ENCODE measurements at places on chromosomes 4 and X. TPM values are rescaled to one million over a fixed set of nuclear protein-coding genes. Genes with fewer than 3 reads are reported as not detected.
A peak's percentile ranks its signal among the peaks of the same experiment; 100 is the strongest.

The LAGE3 gene
- 44.9 TPM for total RNA-seq

The STARD8 gene
- total RNA-seq = 0.43 TPM

The SMIM43 gene
- total RNA-seq = not detected

The USP26 gene
- total RNA-seq = not detected

The PABPC1L2A gene
- total RNA-seq = not detected

GRCh38 chr4:41569961-41570360 is 32.0 kb downstream of the LIMCH1 start:
- DNase-seq = no peak

GRCh38 chr4:119690871-119691270 is 62.3 kb upstream of the PDE5A start:
- no peak for DNase-seq

DNA sequence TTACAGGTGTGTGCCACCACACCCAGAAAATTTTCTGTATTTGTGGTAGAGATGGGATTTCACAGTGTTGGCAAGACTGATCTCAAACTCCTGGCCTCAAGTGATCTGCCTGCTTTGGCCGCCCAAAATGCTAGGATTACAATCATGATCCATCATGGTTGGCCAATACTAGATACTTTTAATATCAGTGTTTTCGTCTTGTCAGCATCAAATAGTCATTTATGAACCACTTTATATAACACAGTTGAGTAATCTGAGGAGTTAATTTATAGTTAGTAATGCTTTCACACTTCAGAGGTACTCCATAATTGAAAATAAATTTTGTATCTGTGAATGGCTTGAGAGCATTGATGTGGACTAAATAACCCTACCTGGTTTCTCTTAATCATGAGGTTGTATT is 178.6 kb downstream of the TRAM1L1 start:
- no peak for DNase-seq

DNA sequence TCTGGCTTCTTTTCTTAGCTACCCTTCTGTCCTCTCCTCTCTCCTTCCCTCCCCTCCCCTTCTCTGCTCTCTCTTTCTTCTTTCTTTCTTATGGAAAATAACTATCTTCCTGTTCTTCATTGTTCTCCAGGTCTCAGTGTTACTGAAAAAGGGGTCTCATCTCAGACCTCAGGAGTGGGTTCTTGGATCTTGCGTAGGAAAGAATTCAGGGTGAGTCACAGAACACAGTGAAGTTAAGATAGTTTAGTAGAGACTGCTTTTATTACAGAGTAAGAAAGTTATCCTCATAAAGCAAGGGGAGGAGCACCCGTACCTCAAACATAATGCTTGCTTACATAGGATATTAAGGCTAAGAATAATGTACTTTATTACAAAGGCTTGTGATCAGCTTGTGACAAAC is 31.8 kb upstream of the CWH43 start:
- DNase-seq = no peak

- DNase-seq = no peak
Observed at GRCh38 chr4:148787831-148788477, 345.7 kb upstream of the NR3C2 start.

DNA sequence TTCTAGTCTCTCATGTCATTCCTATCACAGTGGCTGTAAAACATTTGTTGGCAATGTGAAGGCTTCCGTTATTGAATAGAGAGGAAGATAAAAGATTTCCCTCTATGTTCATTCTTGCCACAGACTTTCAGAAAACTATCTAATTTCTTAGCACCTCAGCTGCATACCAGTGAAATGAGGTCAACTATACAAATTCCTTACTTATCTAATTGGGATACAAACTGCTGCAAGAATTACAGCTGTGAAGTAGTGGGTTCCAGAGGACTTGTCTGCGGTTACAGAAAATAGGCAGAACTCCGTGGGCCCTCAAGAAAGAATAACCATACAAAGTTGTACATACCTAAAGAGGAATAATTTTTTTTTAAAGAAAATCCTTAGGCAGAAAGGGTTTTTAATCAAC is 175.8 kb downstream of the PPP1R2C start:
- no peak for DNase-seq

- DNase-seq = no peak
Observed at GRCh38 chr4:26015133-26015651, 101.2 kb downstream of the SMIM20 start.

- no peak for DNase-seq
Observed at GRCh38 chr4:104504536-104504935, 9.8 kb upstream of the CXXC4 start.

GRCh38 chr4:128560754-128561495 is 248.6 kb upstream of the JADE1 start:
- DNase-seq = no peak

- DNase-seq = no peak
Observed at GRCh38 chr4:71348586-71348985, 9.8 kb downstream of the SLC4A4 start.

DNA sequence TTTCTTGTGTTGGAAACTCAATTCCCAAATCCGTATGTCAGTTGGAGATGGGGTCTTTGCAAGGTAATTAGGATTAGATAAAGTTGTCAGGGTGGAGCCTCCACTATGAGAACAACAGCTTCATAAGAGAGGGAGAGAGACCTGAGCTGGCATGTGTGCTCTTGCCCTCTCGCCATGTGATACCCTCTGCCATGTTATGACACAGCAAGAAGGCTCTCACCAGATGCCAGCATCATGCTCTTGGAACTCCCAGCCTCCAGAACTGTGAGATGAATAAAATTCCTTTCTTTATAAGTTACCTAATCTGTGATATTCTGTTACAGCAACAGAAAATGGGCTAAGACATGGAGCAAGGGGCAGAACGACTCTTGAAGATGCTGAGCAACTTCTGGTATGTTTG is 201.9 kb upstream of the BOD1L1 start:
- no peak for DNase-seq

DNA sequence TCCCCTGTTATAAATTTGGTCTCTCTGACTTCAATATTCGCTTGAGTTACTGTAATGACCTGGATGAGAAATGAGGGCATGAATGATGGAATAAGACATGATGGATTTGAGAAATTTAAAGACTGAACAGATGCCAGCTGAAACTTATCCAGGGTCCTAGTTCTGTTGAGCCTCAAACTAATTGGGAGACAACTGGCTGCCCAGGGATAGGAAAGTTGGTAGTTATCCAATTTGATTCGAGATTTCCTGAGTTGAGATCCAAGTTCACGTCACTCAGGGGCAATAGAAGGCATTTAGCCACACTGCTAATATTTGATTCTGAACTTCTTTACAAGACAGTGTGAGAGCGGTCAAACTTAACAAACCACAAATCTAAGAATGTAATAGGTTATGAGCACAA is 159.0 kb upstream of the CXCL13 start:
- no peak for DNase-seq

DNA sequence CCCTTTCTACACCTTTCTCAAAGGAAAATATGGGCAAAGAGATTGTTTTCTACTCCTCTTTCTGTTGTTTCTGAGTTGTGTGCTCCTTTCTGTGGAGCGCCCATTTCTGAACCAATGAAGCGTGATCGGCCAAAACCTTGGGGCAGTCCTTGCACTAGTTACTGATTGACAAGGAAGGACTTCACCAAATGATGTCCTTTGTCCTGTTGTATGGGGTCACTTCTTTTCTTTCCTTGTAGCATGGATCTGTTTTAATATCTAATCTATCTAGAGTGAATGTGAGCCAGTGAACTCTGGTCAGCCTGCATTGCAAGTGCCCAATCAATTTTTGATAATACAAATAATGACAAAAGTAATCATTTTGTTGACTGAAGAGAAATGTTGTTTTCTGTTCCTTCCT is 94.5 kb downstream of the EGF start:
- no peak for DNase-seq

DNA sequence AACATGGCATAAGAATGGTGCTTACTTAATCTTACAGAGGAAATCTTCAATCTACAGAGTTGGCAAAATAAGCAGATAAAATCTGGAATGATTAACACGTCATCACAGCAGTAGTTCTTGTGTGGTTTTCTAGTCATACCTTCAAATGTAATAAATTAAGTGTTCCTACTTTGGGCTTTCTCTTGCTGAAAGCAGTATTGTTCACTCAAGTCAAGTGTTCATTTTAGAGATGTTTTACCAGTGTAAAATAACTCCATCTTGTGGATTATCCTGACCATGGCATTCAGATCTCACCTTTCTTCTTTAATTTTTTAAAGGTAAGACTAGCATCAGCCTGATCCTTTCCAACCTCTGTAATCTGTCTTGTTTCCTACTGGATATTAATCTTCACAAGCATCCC is 72.9 kb downstream of the ADAMTS3 start:
- no peak for DNase-seq

DNA sequence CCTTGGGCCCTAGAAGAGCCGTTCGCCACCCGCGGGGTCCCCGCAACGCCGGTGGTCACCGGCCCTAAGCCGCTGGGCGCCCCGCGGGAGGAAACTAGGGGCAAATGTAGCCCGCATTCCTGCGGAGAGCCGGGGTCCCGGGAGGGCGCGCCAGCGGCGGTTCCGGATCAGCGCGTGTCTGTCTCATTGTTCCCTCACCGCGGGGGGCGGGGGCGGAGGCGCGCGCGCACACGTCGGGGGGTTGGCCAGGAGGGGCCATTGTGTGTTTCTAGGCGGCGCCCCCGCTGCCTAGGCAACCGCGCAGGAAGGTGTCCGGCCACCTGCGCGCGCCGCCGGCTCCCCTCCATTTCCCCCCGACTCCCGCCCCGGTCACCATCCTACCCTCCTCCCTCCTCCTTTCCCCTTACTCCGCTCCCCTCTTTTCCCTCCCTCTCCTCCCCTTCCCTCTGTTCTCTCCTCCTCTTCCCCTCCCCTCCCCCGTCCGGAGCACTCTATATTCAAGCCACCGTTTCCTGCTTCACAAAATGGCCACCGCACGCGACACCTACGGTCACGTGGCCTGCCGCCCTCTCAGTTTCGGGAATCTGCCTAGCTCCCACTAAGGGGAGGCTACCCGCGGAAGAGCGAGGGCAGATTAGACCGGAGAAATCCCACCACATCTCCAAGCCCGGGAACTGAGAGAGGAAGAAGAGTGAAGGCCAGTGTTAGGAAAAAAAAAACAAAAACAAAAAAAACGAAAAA is 789 bp upstream of the DDX3X start:
- DNase-seq = peak; percentile 81

- DNase-seq = no peak
Observed at GRCh38 chr4:57095245-57095644, 14.9 kb downstream of the IGFBP7 start.

DNA sequence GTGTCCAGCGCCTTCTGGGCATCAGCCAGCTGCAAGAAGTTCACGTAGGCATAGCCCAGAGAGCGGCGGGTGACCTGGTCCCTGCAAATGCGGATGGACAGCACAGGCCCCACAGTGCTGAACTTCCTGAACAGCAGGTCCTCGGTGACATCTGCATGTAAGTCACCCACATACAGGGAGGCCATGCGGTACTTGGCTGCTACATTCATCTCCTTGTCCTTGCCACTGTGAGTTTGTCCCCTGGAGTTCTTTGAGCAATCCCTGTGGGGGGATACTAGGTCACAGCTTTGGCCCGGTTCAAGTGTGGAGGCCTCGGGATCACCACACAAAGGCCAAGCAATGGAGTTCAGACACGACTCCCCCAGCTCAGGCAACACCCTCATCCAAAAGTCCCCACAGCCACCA is 776 bp downstream of the PABPC4L start:
- DNase-seq = no peak

- DNase-seq = no peak
Observed at GRCh38 chr4:54585321-54586000, 72.3 kb upstream of the KIT start.
